ENCODE measurements at places on chromosomes 6 and 20.

DNA sequence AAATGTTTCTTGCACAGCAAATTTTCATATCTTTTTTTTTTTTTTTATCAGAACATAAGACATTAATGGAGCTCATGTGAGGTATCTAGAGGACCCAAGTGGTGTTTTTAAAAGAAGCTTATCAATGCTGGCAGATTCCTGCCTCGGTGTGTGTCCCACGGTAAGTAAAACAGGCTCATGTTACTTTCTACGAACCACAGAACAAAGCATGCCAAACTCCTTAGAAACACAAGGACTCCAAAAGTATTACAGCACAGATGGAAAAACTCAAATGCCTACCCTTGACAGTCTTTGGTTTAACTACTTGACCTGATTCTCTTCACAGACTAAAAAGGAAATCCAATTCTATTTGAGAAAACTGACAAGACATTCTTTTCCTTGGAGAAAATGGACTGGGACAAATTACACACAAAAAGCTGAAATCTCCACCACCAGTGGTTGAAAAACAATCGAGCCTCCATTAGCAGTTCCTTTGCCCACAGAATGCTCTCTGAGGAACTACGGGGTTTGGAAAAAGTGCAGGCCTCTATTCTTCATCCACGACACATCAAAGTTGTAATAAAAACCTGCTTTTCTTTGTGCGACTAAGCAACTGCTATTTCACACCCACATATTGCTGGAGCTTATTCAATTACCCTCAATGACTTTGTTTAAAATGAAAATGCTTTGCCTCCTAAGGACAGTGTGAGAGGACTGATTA is 5.4 kb downstream of the METTL24 start:
- no peak for DNase-seq

GRCh38 chr20:3106658-3107463 is 22.3 kb upstream of the AVP start:
- DNase-seq: no peak

DNA sequence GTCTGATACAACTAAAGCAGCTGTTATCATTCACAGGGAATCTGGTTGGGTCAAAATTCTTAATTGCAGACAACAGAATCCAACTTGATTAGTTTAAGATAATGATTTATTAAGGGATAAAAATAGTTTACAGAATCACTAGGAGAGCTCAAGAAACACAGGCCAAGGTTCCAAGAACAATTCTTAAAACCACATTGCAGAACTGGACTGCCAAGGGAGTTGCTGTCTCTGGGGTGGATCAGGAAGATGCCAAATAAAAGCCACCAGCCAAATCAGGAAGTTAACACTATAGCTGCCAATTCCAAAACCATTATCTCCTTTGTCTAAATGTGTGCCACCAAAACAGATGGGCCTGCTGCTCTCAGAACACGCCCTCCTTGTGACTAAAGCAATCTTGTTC is 53.7 kb downstream of the NUDT3 start:
- DNase-seq: no peak

GRCh38 chr6:122648726-122649125 is 38.5 kb downstream of the PKIB start:
- DNase-seq: no peak

- DNase-seq: no peak
Observed at GRCh38 chr20:50264534-50265145, 74.0 kb downstream of the CEBPB start.

Measured in activated T-cell treated with anti-CD3 and anti-CD28 coated beads for 24 hours (primary cell).